ENCODE measurements at places on chromosomes 1 and 21.

DNA sequence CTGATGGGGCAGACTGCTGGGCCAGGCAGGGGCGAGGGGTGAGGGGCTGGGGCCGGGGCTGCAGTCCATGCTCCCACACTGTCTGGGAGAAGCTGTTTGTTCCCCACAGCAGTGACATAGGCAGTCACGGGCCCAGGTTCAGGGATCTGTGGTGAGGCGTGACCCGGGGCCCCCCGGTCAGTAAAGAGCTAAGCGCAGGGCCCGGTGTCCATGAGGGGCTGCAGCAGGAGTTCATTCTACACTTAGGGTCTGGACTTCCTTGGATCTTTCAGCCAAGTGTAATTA lies 4.4 kb downstream of the PEX10 start:
- DNase-seq = no peak

GRCh38 chr1:150846473-150847146 lies 29.8 kb downstream of the ARNT start:
- no peak for DNase-seq

- DNase-seq = no peak
Measured at GRCh38 chr1:2630498-2631135, 2.2 kb downstream of the MMEL1 start.

DNA sequence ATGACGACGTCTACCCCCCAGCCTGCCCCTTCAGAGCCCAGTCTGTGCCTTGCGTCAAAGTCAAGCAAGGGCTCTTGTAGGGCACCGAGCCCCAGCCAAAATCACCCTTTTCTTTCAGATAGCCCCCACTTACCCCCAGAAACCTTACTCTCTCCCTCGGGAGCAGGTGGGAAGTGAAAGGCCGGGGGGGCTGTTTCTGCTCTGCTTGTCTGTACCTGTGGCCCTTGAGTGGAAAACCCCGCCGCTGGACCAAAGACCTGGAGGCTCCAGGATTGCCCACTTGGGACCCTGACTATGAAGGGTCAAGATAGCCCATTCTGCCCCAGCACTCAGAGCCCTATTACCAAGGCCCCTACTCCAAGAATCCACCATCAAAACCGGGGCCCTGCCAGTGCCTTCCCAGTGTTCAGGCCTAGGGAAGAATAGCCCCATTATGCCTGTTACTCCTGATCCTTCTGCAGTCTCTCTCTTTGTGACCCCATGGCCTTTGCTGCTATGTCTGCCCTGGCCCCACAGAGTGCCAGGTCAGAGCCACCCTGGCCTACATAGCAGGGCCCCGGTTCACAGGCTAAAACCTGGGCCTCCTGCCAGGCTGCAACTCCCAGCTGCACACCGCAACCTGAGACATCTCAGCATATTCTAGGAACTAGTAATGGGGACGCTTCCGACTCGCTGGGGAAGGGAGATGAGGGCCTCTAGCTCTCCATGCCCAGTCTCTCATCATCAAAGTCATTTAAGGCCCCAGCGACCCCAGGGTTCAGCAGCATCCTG lies 22.2 kb upstream of the HPDL start:
- DNase-seq = peak; percentile 45

- no peak for DNase-seq
Measured at GRCh38 chr1:248215880-248216279, 15.3 kb upstream of the OR2M4 start.

- DNase-seq = no peak
Measured at GRCh38 chr1:98732985-98733781, 71.7 kb downstream of the SNX7 start.

- peak; percentile 67 for DNase-seq
Measured at GRCh38 chr1:27589841-27590426, 14.0 kb downstream of the AHDC1 start.
